ENCODE measurements at places on chromosomes 6 and 20.

- DNase-seq = peak; percentile 27
Observed at GRCh38 chr6:26363882-26364701, 906 bp upstream of the BTN3A2 start.

DNA sequence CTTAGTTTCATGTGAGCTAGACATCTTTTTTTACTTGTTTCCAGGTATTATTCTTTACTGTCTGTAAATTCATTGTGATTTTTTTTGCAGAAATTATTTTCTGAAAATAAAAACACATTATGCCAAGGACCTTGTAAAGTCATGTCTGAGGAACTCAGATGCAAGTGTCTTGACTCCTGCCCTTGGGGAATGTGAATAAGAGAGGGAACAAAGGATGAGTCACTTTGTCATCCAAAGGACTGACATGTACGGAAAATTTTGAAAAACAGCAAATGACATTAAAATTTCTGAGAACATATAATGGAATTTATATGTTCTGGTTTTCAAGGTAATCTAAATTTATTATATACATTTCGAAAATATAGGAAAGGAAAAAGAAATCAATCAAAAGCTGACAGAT is 660.4 kb downstream of the CD109 start:
- no peak for DNase-seq

GRCh38 chr20:56797023-56797422 is 167.9 kb downstream of the TFAP2C start:
- DNase-seq = no peak

DNA sequence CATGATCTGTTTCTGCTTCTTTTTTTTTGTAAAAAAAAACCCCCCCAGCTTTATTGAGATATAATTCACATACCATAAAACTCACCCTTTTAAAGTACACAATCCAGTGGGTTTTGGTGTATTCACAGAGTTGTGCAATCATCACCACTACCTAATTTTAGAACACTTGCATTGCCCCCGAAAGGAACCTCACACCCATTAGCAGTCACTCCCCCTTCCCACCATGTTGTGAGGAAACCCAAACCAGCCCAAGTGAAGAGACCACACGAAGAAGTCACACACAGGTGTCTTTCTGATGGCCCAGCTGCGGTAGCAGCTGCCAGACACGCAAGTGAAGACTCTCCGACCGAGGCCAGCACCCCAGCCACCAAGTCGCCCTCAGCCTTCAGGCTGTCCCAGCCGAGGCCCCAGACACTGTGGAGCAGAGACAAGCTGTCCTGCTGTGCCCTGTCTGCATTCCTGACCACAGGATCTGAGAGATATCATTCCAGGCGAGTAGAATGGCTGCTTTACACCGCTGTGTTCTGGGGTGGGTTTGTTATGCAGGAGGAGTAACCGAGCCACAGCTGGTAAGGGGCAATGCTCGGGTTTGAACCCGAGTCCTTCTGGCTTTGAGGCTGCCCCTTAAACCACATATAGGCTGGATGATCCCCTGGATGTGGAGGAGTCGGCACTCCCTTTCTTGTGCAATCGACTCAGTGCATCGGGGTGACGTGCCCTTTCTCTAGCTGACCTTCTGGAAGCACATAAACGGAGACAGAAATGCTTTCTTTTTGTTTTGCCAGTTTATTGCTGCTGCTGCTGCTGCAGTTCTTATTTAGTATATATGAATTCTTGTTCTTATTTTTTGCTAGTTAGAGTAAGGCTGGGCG is 59.1 kb upstream of the PTPN1 start:
- no peak for DNase-seq

DNA sequence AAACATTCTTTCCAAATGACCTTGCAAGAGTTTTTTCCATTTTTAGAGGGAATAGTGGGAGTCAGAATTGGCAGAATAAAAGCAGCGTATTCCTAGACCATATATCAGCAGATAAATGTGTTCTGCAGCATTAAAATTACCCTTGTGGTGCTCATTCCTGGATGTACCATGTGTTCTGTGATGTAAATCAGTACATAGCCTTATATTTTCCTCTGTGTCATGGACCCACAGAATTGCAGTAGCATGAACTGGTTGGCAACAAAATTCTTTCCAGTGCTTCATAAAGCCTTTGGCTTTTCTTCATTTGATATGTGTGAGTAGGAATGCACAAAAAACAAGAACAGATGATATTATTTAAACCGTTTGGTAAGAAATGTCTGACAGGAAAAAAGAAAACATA is 32.5 kb downstream of the ANKEF1 start:
- no peak for DNase-seq

- DNase-seq = no peak
Observed at GRCh38 chr6:28655164-28655563, 129.5 kb downstream of the GPX5 start.

DNA sequence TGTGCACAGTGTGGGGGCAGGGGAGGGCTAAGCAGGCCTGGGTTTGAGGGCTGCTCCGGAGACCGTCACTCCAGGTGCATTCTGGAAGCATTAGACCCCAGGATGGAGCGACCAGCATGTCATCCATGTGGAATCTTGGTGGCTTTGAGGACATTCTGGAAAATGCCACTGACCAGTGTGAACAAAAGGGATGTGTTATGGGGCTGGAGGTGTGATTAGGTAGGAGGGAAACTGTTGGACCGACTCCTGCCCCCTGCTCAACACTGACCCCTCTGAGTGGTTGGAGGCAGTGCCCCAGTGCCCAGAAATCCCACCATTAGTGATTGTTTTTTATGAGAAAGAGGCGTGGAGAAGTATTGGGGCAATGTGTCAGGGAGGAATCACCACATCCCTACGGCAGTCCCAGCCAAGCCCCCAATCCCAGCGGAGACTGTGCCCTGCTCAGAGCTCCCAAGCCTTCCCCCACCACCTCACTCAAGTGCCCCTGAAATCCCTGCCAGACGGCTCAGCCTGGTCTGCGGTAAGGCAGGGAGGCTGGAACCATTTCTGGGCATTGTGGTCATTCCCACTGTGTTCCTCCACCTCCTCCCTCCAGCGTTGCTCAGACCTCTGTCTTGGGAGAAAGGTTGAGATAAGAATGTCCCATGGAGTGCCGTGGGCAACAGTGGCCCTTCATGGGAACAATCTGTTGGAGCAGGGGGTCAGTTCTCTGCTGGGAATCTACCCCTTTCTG is 44.0 kb upstream of the TTPAL start:
- no peak for DNase-seq

DNA sequence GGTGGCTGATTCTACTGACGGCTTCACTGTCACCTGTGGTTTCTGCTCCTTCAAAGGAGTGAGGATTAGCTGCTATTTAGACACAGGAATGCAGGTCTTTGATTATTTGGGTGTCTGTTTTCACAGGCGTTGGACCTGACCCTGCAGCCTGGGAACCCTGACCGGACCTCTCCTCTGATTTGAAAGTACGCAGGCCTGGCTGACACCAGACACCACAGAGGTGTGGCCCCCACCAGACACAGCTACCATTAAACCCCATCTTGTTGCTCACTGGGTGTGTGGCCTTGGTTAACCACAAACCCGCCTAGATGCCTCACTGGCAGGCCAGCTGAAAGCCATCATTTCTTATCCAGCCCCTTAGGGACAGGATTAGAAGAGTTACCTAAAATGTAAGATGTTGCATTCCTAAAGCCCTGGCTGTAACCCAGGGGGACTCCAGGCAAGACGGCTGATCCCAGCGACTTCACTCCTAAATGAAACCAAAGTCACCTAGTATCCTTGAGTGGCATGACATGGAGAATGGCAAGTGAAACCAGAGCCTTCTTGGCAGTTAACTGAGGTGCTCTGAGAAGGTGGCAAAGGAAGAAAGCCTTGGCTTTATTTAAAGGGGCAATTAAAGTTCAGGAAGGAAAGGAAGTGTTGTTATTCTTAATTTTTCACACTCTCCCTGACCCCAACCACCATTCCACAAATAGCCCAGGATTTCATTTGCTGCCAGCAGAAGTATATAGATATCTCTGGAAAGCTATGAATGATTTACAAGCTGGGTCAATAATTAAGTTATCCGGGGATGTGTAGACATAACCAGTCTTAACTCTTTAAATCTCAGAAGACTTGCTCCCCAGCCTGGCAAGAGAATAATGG is 169.9 kb downstream of the QRSL1 start:
- DNase-seq = peak; percentile 88

- peak; percentile 30 for DNase-seq
Observed at GRCh38 chr6:132259070-132259469, 142.2 kb downstream of the MOXD1 start.

- no peak for DNase-seq
Observed at GRCh38 chr6:6725468-6726209, 137.1 kb downstream of the LY86 start.

- DNase-seq = no peak
Observed at GRCh38 chr6:134626086-134626485, 308.2 kb upstream of the SGK1 start.

DNA sequence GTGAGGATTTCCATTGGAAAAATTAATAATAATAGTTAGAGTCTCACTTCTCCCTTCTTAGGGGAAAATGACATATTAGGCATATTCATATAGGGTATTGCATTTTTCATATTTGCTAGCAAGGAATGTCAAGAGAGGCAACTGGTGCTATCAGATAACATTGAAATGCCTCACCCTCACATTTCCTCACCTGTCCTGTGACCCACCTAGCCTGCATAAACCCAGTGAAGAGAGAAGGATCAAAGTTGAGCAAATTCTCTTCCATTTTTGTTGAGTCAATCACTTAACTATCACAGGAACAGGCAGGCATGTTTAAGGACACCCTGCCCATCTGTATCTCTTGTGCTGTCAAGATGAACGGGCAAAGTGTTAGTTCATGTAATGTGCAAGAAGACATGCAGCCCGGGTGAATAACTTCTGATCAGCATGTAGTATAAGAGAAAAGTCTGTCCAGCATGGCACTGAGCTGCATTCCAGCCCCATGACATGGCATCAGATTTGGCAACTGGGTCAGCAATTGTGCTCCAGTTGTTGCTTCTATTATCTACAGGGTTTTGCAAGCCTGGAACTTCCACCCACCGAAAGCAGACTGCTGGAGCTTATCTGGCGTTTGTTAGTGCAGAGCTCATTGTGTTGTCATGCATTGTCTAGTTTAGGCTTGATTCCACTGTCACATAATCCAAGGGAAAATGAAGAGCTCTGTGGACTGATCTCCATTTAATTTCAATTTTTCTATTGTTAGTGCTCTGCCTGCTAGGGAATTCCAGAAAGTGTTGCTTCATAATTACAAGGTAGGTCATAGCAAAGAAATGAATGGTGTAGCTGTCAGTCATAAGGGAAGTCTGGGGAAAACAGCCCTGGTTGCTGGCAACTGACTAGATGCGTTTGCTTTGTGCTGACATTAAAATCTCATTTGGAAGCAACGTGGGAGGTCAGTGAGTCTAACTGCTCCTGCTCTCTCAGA is 138.4 kb upstream of the TNFAIP3 start:
- DNase-seq = peak; percentile 15

Data from ACHN (cell line).